ENCODE measurements at places on chromosomes 2 and 18.

DNA sequence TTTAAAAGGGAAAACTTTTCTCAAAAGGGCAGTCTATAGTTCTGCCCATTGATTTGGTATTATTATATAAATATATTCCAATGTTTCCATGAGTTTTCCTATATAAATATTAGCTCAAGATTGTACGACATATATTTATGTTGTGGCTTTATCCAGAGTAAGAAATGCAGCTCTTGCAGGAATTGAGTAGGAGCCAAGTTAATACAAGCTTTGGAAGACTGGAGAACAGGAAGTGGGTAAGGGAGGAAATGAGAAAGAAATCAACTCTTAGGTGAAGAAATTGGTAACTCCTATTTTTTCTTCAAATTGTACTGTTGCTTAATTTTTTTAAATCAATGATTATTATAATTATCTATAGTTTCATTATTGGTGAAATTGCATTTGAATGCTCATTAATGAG, 105.4 kb upstream of the FAM117B start:
- no peak for DNase-seq

DNA sequence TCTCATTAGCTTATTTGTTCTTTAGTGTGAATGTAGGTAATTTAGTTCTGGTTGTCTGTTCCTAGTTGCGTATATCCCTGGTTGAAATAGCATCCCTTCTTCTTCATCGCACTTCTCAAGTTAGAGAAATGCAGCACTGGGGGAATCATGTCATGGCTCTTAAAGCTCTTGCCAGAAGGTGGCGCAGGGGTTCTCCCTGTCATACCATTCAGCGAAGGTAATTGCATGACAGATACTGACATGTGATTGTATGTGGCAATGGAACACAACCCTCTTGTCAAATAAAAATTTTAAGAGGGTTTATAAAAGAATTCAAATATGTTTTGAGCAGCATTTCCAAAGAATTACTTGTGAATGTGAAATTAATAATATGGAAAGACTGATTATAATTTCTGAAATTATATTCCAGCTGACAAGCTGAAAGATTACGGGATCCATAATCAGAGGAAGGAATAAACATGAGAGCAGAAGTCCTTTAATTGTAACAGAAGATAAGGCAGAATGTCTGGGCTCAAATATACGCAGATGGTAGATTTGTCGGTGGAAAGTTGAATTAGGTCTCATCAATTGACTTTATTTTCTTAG, 411.7 kb downstream of the DSEL start:
- DNase-seq, result peak; percentile 47

DNA sequence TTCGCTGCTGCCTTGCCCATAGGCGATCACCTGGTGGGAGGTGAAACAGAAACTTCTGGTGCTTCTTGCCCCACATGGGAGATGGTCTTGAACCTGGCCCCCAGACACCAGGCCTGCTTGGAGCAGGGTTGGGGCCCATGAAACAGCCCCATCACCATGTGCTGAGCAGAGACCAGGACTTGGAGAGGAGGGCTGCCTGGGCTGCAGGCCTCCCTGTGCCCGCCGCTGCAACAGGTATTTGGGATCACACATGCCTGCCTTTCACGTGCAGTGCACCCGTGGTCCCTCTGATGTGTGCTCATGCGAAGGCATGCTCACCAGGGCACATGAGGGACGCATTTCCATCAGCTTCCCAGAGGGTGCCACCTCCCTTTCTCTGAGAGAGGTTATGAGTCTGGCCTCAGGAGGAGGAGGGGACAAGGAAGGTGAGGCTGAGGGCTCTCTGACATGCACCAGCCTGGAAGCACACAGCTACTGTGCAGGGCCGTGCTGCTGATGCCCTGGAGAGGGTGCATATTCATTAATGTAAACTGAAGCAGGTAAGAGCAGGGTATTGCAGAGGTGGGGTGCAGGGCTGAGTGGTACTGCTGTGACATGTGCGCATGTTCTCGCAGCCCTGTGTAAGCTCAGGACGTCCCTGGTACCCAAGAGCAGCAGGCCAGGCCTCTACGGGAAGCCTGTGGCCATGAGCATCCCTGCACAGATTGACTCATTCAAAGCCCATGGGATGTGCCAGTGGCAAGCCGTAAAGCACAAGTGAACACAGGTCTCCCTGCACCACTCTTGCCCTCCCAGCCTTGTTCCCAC, 4.2 kb upstream of the OXER1 start:
- no peak for DNase-seq

DNA sequence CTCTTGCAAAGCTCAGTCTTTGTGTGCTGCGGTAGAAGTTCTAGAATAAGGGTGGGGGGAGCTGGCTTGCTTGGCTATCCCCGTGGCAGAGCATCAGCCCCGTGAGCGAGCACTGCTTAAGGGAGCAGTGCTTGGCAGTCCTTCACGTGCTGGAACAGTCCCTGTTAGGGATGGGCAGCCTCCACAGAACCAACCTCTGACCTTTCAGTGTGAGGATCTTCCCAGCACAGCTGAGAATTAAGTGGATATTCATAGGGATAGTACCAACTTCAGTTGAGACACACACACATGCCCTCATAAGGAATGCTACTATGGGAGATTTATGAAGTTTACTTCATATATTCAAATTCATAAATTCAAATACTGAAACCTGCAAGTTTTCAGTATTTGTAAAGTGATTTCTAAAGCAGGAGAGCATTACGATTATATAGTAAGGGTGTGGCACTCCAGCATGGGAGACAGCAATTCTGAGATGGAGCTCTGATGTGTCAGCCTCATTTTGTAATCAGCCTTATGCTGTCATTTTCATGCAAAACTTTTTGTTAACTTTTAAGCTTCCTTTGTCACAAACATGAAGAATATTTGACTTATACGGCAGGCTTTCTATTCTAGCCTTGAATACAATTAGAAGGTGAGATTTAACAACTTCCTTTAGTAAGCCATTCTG, 39.5 kb downstream of the ATP9B start:
- no peak for DNase-seq

DNA sequence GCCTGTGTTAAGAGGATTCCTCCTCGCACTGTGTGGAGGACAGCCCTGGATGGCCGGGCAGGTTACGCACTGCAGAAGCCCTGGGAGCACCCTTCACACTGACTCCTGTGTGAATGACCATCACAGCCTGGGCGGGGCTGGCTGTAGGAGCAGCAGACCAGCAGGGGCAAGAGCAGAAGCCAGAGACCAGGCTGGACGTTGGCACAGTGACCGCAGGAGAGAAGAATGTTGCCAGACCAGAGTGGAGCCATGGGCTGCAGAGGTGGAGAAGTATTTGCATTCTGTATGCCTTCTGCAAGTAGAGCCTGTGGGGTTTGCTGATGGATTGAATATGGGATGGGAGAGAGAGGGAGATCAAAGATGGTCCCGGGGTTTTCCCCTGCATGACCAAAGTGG, 23.1 kb downstream of the LRRFIP1 start:
- DNase-seq, result no peak

DNA sequence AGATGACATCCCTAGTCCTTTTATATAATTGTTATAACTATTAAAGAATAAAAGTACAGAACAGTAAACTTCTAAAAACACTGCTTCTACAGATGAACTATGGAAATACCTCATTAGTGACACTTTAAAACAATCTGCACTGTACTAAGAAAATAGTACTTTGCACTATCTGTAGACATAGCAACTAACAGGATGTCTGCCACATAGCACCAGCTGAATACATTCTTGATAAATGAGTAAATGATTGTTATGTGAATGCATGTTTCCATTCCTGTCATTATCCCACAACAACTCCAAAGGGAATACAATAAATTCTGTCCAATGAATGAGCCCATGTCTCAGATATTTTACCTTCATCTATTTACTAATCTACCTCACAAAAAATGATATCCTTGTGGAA, 115.3 kb upstream of the SLC35G4 start:
- DNase-seq, result no peak

DNA sequence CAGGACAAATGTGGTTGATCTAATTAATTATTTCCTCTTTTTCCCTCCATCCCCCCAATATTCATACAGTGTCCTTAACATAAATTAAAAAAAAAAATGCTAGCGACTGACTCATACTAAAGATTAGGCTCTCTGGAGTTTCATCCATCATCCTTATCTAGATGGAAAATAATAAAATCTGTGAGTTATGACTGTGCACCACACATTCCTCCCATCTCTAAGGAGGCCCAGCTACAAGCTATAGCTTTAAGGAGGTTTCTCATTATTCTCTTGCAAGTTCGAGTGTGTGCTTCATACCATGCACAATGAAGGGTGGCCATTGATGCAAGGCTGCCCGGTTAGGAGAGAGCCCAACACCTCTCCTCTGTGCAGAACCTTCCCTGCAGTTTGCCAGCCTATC, 77.3 kb downstream of the XDH start:
- DNase-seq, result no peak

GRCh38 chr2:118883792-118884191, 36.3 kb upstream of the EN1 start:
- no peak for DNase-seq

GRCh38 chr18:54109131-54109683, 115.3 kb downstream of the MBD2 start:
- DNase-seq, result no peak

DNA sequence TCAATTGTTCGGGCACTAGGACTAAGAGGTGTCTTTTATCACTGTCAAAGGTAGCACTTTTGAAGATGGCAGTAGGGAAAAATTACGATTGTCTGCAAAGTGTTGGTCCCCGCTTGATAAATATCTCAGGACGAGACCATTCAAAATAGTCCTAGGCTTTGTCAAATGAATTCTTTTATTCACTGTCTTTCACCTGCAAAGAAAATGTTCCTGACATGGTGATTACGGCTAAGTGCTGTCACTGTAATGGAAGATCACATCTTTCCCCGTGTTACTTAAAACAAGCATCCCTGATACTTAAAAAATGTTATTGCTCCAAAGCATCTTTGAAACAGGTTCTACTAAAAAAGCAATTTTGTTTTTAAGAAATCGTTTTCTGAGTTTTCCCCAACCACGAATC, 71.7 kb downstream of the KCTD1 start:
- no peak for DNase-seq

- no peak for DNase-seq
Observed at GRCh38 chr18:65815506-65815905, 64.7 kb downstream of the CDH7 start.

DNA sequence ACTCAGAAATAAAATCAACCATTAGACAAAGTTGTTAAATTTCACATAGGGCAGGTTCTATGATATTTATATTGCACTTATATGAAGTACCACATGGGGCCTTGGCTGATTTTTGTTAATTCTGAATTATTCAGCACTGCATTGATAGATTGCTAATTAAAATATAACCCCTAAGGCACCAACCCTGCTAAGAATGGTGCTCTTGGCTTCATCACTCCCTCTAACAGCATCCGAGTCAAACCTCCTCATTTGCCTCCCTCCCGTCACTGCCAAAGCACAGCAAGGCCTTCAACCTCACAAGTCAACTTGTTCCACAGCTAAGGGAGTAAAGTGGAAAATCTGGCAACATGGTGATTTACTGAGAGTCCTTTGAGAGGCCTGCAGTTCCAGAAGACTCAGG, 27.0 kb downstream of the MYO5B start:
- no peak for DNase-seq

GRCh38 chr2:111712940-111713515, 171.0 kb downstream of the ANAPC1 start:
- DNase-seq, result no peak

DNA sequence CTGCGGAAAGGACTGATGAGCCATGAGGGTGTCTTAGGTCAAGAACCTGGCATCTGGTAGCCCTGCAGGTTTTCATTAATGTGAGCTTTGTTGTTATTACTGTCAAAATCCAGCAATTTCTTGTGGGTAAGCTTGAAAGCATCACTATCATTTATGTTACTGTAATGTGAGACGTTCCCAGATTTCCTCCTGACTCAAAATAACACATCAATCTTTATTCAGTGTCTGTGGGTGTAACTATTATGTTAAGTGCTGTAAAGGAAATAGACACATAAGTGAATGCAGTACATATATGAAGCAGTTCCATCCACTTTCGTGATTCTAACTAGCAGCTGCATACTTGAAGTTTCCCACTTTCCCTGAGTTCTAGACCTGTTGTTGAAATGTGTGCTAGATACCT, 89.8 kb downstream of the FHOD3 start:
- DNase-seq, result no peak

DNA sequence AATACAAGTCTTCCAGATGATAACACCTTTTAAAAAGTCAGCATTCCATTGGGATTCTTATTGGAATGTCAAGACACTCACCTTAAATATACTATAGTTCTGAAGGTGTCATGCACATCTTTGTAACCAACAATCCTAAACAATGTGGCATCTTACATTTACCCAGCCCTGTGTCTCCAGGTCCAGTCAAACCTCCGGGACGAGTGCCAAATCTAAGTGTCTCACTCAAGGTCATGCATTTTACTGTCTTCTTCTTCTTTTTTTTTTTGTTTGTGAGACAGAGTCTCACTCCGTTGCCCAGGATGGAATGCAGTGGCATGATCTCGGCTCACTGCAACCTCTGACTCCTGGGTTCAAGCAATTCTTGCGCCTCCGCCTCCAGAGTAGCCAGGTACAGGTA, 206.9 kb upstream of the FAM98A start:
- DNase-seq, result no peak

DNA sequence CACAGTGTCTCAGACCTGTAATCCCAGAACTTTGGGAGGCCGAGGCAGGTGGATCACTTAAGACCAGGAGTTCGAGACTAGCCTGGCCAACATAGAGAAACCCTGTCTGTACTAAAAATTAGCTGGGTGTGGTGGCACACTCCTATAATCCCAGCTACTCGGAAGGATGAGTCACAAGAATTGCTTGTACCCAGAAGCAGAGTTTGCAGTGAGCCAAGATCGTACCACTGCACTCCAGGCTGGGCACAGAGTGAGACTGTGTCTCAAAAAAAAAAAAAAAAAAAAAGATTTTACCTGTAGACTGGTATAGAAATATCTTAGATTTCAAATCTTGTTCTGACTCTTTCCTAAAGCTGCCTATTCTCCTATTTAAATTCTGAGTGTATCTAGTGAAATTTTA, 7.2 kb upstream of the KLHL29 start:
- no peak for DNase-seq

GRCh38 chr2:102000813-102001766, 9.3 kb downstream of the IL1R2 start:
- no peak for DNase-seq

Data from activated naive CD8-positive, alpha-beta T cell treated with anti-CD3 and anti-CD28 coated beads, Interleukin-2, amount 50 U/mL, for 24 hours (primary cell).